ENCODE measurements at places on chromosomes 4 and X.

- DNase-seq, result no peak
Measured at GRCh38 chr4:142463206-142463605, 382.9 kb downstream of the INPP4B start.

- no peak for DNase-seq
Measured at GRCh38 chr4:55926610-55927009, 22.1 kb upstream of the CEP135 start.

DNA sequence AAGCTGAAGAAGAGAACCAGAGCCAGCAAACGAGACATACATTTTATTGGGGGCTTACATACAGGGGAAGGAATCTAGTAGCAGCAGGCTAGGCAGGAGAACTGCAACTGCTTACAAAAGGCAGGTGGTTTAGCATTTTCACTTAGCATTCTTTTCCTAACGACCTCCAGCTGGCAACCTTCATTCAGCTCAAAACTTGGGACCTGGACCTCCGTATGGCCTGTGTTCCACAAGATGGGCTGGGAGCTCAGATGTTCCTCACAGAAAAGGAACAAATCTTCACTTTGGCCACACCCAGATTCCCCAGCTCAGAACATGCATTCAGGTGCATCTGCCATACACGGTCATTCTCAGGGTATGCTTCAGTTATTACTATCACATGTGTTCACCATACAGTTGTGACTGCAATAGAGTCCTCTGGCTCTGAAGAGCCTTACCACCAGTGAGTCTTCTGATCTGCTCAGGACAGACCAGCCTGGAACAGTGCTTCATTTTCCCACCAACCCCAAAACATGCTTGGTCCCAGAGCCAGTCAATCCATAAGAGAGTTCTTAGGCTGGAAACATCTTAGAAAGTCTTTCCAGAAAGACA, 29.6 kb upstream of the AP1AR start:
- DNase-seq, result no peak

GRCh38 chrX:128717635-128718578, 665.7 kb upstream of the ACTRT1 start:
- DNase-seq, result no peak

DNA sequence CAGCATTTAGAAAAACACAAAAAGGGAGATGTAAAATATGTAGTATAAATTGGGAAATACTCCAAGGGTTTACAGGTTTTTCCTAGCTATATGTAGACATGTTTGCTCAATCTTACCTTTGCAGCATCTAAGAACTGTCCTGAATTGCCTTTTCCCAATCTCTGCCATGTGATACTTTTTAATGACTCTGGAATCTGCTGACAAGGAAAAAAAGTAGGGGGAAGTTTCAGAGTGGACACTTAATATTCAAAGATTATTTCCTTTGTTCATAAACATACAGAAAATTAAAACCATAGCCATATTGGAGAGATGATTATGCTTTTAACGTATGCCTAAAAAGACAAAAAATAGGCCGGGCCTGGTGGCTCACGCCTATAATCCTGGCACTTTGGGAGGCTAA, 41.4 kb downstream of the ABCB7 start:
- DNase-seq, result no peak

- no peak for DNase-seq
Measured at GRCh38 chr4:180434131-180434895, 1808.9 kb upstream of the TENM3 start.

GRCh38 chr4:162059656-162060055, 104.1 kb downstream of the FSTL5 start:
- no peak for DNase-seq

GRCh38 chrX:113260474-113260873, 419.8 kb upstream of the AMOT start:
- DNase-seq, result no peak

GRCh38 chrX:125627676-125628075, 308.0 kb downstream of the TEX13C start:
- DNase-seq, result no peak

DNA sequence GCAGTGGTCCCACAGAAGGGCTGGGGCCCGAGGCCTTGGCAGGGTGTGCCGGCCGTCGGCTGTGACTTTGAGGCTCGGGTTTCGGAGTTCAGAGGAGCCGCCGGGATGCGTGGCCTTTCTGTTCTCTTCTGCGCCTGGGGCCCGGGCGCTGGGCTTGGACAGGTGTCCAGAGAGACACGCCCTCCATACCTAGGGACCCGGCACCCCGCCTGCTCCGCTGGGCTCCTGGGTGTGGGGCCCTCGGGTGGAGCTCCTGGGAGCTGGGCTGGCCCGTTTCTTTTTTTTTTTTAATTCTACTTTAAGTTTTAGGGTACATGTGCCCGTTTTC, 11.3 kb downstream of the FGFRL1 start:
- no peak for DNase-seq

DNA sequence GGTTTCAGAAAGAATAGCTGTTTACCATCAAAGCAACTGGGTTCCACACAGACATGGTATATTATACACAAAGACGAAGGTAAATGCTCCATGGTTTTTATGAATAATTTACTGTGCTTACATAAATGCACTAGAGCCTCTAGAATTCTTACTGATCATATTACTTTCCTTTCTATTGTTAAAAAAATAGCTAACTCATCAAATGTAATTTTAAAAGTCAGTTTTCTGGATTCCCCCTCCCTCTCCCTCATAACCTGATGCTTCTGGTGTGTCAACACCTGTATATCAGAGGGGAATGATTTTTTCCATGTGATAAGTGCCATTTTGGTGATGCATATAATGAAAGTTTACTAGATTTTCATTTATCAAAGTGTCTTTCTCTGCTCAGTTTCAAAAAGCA, 31.1 kb upstream of the LEF1 start:
- DNase-seq, result no peak

GRCh38 chrX:143837010-143837843, 46.6 kb upstream of the UBE2NL start:
- no peak for DNase-seq

DNA sequence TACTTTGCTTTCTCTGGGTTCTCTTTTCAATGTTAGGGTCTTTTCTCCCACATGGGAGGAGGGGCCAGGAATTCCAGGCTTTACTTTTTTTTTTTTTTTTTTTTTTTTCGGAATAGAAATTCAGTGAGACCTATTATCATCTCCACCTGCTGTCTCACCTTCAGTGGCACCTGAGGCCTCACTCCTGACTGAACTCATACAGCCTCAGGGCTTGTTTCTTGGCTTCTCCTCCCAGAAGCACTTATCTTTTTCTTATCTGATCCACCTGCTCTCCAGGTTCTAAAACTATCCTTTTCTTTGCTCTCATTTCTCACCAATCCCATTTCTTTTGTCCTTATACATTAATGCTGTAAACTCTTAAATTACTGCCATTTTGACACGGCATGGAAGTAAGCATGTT, 117.3 kb upstream of the PPP3CA start:
- DNase-seq, result no peak

- DNase-seq, result no peak
Measured at GRCh38 chrX:10341309-10341708, 184.5 kb downstream of the CLCN4 start.

DNA sequence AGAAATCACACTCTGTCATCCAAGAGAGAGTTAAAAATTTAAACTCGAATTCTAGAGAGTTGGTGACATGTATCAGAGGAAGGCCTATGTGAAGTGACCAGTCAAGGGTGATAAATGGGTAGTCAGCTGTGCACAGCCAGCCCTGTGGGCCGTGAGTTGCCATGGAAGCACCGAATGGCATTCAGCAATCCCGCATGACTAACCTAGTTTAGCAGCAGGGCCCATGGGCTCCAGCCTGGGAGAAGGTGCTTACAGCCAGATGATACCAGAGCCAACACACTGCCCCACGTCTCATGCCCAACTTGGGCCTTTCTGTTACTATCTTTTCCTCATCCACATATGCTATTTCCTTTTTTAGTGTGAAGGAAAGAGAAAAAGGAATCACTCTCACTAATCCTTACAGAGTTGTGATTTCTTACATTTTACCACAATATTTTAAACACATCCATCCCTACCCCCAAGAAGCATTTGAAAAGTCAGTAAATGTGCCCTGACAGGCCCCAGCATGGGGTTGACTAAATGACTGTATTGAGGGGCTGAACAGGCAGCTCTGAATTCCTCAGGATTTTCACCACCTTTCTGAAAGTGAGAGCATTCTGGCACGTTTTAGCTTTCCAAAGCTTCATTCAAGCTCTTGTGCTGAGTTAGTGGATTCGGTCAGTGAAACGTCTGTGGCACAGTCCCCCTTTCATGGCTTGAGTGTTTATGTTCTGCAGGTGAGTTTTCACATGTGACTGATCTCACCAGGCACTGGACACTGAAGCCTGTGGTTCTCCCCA, 104.2 kb downstream of the AFF1 start:
- no peak for DNase-seq

- no peak for DNase-seq
Measured at GRCh38 chr4:5033281-5033841, 14.1 kb upstream of the CYTL1 start.

DNA sequence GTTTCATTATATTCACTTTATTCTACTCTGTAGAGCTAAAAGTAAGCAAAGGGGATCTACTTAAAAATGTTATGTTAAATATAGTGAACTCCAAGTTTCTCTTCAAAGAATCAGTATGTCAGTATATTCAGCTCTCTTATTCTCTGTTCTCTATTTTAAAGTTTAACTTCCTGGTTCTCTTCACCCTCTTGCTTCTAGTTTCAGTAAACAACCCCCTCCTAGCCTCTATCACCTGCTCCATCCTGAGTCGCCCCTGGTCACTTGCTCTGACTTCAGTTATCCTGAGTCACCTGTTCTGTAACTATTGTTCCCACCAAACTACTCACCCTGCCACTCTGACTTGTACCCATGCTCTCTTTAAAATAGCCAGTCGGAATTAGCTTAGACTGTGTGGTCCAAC, 180.9 kb upstream of the AADAT start:
- DNase-seq, result no peak

DNA sequence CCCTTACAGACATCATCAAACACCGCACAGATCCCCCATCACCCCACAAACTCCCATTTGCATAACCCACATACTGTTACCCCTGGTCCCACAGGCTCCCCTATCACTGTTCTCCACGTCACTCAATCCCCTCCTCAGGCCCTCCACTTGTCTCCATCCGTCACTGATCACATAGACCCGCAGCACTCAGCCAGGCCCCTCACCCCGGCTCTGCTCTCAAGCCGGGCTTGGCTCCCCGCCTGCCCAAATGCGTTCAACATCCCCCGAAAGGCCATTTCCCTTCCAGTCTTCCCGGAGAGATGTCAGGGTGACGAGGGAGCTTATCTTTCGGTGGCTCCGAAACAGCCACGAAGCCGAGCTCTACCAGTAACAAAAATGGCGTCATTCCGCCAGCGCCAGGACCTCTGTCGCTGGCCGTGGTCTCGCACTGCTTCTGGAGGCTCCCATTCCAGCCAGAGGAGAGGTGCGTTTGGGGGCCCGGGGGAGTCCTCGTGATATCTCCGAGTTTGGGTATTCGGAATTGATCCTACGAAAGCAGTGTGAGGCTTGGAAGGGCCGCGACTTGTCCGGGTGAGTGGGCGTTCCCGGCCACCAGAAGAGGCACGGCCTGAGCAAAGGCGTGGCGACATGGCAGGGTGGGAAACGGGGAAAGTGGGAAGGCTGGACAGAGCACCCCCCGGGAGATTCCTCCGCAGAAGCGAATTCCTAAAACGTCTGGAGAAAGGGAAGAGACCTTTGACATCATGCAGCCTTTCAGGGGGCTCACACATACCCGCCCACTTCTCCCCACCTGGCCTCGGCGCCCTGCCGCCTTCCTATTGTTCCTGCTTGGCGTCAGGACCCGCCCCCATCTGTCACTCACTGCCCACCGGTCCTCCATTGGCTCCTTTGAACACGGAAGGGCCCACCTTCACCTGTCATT, at the start of gene ZNF630:
ZNF630 (minus strand) TSS at position 577 of the 922 bp plus-strand sequence. CDS start 4,754 bp downstream, outside the sequence.
- peak; percentile 41 for DNase-seq

GRCh38 chr4:156036496-156036895, 82.8 kb upstream of the CTSO start:
- DNase-seq, result no peak

DNA sequence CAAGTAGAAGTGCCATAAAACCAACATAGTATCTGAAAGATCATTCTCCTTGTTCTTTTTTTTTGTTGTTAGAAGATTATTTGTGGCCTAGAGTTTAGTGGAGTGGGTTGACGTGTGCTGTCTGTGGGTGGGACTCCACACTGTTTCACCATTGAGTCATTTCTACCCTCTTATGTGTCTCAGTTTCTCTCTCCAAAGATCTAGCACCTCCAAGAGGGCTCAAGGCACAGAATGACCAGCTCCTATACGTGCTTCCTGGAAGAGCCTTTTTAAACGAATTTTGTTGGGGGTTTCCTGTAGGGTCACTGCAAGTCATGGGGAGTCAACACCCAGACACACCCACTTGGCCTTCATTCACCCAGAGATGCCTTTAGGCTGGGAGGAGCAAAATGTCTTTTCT, 150.1 kb downstream of the KLF8 start:
- no peak for DNase-seq

GRCh38 chrX:37820646-37821045, 26.7 kb downstream of the DYNLT3 start:
- DNase-seq, result no peak

DNA sequence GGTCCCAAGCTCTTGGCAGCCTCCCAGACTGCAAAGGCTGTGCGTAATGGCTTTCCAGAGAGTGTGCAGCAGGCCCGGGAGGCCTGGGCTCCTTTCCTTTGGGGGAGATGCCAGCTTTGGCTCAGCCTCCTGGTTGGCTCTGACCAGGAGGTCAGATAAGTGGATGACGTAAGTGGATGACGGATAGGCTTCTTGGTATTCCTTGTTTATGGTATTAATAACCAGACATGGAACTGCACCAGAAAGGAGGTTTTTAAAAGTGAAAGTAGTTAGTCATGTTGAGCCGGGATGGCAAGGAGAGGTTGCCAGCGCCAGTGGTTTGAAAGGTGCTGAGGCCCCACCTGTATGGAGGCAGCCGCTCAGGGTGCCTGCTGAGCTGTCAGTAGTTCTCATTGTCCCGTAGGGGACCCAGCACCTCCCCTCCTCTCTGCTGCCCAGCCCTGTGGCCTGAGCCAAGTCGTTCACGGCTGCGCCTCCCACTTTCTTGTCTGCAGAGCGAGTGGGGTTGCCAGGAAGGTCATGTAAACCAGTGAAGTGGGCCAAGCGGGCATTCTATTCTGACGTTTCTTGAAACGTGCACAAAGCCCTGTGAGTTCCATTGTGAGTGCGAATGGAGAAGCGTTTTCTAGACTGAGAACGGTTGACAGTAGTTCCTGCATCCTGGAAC, 28.7 kb upstream of the STOX2 start:
- no peak for DNase-seq

DNA sequence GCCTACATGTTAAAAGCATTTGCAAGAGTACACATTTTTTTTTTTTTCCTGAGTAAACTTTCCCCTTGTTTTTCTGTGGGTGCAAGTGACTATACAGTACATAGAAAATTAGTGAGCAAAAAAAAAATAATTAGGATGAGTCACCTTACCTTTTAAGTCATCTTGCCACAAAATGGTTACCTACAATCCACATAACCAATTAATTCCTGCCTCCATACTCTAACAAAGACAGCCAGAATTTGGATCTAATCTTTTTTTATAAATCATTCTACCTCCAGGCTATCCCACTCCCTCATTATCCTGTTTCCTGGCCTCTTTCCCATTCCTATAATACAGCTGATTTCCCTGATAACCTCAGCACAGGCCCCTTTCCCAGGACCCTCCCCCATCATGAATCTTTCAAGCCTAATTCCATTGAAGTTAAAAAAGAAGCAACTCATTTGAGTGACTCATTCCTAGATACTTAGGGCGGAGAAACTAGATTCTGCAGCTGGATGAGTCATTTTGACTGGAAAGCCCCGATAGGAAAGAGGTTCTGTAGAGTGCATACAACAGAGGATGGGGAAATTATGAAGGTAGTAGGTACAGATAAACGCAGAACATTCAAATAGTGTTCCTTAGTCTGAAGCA, 128.2 kb downstream of the C4orf51 start:
- DNase-seq, result no peak

GRCh38 chr4:165906272-165906671, 33.2 kb downstream of the TLL1 start:
- DNase-seq, result no peak

- no peak for DNase-seq
Measured at GRCh38 chr4:189124149-189124758, 816.4 kb upstream of the FRG1 start.

Data from central memory CD4-positive, alpha-beta T cell (primary cell).